Thoracic aorta (tissue), 2 donors: ENCODE measurements at places on chromosomes 16 and 17.

- no peak for DNase-seq
Measured at GRCh38 chr17:266219-266618, 84.8 kb upstream of the DOC2B start.

GRCh38 chr16:88531931-88532433 lies 38.2 kb upstream of the ZC3H18 start:
- DNase-seq: no peak

GRCh38 chr16:89155851-89156739 lies 15.5 kb upstream of the CDH15 start:
- no peak for DNase-seq

GRCh38 chr17:78716814-78717393 lies 65.2 kb downstream of the CYTH1 start:
- DNase-seq: no peak

DNA sequence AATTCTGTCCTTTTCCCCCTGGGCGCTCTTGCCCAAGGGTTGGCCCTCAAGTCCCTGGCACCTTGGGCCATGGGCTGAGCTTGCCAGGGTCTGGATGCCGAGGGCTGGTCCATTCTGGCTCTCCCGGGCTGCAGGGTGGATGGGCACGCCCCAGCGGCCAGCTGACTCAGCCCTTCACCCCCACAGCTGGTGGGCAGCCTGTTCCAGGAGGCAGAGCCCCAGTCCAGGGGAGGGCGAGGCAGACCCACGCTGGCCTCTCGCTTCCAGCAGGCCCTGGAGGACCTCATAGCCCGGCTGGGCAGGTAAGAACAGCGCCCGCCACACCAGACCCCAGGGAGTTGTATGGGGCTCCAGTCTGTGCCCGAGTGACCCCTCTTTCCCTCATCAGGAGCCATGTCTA lies 15.0 kb downstream of the MYO15B start:
- DNase-seq: no peak

DNA sequence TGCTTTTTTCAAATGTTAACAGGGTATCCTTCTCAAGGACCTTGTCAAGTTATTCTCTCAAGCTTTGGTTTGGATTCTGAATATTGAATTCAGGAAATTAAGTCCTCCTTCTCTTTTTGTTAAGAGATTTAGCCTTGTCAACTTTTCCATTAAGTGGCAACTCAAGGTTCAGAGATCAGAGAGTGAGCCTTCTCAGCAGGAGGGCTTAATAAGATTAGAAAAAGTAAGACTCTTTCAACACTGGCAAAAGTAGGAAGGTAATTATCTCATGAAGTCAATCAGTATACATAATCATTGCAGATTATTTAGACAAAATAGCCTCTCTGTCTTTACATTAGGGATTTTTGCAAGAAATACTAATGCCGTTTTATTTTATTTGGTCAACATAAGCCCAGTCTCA lies 330.7 kb downstream of the KIF2B start:
- DNase-seq: no peak

DNA sequence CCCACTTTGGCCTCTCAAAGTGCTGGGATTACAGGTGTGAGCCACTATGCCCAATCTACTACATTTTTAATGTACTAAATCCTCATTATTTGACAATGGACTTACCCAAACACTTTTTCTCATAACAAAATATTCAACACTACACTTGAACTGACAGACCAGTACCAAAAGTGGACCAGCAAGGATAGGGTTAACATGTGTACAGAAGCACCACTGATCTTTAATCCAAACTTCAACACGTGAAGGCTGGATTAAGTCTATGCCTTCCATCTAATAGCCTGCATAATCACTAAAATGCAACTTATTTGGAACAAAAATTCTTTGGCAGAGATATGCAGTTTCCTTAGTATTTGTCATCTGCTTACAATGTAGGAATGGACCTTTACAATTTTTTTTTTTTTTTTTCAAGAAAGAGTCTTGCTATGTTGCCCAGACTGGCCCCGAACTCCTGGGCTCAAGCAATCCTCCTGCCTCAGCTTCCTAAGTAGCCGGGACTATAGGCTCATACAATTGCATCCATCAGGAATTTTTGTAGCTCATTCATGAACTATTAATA lies 60.0 kb upstream of the BCAR1 start:
- DNase-seq: no peak
